ENCODE measurements at places on chromosomes 5 and 9. TPM values are rescaled to one million over a fixed set of nuclear protein-coding genes. Genes with fewer than 3 reads are reported as not detected.
A peak's percentile ranks its signal among the peaks of the same experiment; 100 is the strongest.

The EGFLAM gene
- total RNA-seq: 0.82 TPM

The OR1L6 gene
- not detected for total RNA-seq

The LEAP2 gene
- 1.2 TPM for total RNA-seq

The SLCO6A1 gene
- not detected for total RNA-seq

The IL13 gene
- total RNA-seq: not detected

The PCDHGA2 gene
- 2.0 TPM for total RNA-seq

The UGCG gene
- total RNA-seq: 42.1 TPM

The SYK gene
- 49.7 TPM for total RNA-seq

The SIT1 gene
- total RNA-seq: 0.99 TPM

GRCh38 chr9:114303571-114303970 is 19.3 kb upstream of the ORM1 start:
- DNase-seq: no peak

GRCh38 chr9:137255448-137256114 is 454 bp downstream of the NELFB start:
- DNase-seq: no peak

GRCh38 chr9:35738186-35738585 is 5.7 kb downstream of the CREB3 start:
- no peak for DNase-seq

GRCh38 chr5:154829589-154830218 is 20.7 kb downstream of the FAXDC2 start:
- DNase-seq: no peak

DNA sequence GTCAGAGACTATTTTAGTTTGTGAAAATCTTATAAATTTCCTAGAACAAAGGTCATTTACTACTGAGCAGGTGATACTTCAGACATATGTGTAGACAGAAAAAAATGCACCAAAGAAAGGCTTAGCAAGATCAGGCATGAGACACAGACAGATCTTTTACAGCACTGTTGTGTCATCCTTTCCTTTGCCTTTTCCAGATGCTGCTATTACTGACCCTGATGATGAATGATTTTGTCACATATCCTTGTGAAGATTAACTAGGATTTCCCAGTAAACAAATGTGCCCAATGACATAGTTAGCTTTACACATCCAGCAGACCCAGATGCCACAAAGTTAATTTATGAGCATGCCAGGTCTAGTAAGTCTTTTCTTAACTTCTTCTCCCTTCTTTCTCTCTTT is 68.2 kb downstream of the DMRTA1 start:
- no peak for DNase-seq

DNA sequence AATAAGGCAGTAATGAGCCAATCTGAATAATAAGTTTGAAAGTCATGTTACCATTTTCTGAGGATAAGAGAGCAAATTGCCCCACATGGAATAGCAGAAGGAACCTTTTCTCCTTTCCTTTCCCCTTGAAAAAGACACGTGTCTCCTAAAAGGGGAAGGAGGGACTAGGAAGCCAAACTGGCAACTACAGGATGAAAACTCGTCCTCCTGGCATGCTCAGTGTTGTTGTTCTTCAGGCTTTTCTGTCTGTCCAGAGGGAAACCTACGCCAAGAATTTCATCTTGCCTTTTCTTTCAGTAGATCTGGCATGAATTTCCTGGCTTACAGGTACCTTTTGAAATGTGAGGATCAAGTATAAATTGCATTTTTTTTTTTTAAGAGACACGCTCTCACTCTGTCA is 355.9 kb upstream of the TLE4 start:
- no peak for DNase-seq

GRCh38 chr5:37520811-37521210 is 141.7 kb downstream of the WDR70 start:
- no peak for DNase-seq

DNA sequence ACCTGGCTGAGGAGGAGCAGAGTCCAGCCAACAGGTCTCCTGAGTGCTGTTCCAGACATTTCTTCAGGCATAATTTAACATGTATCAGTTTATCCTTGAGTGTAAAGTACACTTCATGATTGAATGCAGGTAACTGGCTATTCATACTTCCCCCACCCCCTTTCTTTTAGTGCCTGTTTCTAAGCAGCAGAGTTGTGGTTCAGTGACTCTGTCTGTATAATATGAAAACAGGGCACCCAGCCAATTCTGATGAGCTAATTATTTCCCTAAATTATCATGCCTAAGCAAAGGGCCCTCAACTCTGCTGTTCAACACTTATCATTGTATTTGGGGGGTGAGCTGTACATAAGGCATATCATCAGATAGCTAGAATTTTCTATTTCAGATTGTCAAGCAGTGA is 51.9 kb upstream of the ZSWIM6 start:
- no peak for DNase-seq

DNA sequence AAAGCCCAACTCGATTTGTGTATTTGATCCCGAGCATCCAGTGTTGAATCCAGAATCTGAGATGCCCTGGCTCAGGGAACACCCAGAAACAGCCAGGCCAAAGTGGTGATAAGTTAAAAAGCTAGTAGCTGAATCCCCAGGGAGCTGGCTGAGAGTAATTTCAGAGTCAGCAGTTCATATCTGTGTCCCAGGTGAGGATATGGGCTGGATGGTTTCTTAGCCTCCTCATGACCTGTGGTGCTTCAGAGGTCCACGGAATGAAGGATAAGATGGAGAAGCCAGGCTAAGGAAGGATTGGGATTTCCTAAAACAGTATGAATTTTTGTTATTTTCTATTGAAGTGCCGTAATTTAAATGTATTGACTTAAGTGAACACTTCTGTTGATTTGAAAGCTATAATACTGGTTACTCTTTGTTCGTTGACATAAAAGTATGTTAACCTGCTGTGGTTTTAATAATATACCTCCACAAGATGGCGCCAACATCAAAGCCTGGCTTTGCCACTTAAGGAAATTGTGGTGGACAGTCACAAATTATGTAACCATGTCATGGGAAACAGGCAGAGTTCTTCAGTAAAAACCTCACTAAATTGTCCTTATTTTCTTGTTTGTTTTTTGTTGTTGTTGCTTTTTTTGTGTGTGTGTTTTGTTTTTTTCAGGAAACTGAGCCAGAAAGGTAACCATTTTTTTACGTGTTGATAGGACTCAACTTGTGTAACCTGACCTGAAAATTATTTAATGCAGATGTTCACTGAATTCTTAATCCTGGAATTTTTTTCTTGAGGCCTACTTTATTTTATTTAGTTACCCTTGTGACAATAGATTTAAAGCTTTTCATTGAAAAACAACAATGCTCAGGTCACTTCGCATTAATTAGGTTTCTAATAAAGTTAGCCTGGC is 11.4 kb downstream of the MTAP start:
- peak; percentile 46 for DNase-seq

Measured in left lung (tissue), 14 donors.